ENCODE measurements at places on chromosomes 7 and 10.

DNA sequence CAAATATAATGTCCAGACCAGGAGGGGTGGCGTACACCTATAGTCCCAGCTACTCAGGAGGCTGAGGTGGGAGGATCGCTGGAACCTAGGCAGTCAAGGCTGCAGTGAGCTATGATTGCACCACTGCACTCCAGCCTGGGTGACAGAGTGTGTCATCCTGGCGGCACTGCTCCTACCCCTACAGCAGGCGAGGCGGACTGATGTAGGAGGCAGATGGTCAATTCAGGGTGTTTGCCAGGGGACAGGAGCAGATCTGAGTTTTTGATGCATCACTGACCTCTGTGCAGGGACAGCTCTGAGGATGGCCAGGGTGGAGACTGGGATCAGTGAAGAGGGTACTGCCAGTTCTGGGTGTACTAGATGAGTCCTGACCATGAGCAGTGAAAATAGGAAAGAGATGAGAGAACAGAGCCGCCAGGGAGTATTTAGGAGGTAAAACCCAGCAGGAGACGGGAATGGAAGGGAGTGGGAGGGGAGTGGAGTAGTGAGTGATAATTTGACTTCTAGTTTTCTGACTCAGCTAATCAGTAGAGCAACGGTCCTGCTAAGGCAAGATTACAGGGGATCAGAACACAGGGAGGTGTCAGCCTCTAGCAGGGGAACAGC, 75.3 kb downstream of the HIP1 start:
- DNase-seq: no peak

GRCh38 chr10:92763634-92764155, 73.9 kb downstream of the HHEX start:
- no peak for DNase-seq

DNA sequence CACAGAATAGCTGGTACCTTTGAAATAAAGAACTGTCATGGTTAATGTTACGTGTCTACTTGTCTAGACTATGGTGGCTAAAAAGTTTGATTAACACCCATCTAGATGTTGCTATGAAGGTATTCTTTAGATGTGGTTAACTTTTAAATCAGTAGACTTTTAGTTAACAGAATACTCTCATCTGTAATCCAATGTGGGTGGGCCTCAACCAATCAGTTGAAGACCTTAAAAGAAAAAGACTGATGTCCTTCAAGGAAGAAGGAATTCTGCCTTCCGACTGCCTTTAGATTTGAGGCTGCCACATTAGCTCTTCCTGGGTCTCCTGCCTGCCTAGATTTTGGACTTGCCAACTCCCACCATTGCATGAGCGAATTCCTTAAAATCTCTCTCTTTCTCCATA, 113.0 kb upstream of the CACUL1 start:
- no peak for DNase-seq

DNA sequence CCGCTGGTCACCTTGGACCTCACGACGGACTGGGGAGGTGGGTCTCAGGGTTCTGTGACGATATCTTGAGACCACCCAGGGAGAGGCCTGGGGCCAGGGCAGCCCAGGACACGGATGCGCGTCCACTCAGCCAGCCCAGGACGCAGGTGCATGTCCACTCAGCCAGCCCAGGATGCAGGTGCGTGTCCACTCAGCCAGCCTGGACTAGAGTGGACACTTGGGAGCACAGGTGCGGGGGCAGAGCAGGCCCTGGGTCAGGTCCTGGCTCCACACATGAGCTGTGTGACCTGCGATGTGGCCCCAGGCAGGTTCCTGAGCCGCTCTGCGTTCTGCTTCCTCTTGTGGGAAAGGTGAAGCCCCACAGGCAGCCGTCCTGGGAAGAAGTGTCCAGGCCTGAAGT, 22.2 kb downstream of the KNDC1 start:
- no peak for DNase-seq

GRCh38 chr10:74898201-74898976, 72.0 kb downstream of the KAT6B start:
- no peak for DNase-seq

DNA sequence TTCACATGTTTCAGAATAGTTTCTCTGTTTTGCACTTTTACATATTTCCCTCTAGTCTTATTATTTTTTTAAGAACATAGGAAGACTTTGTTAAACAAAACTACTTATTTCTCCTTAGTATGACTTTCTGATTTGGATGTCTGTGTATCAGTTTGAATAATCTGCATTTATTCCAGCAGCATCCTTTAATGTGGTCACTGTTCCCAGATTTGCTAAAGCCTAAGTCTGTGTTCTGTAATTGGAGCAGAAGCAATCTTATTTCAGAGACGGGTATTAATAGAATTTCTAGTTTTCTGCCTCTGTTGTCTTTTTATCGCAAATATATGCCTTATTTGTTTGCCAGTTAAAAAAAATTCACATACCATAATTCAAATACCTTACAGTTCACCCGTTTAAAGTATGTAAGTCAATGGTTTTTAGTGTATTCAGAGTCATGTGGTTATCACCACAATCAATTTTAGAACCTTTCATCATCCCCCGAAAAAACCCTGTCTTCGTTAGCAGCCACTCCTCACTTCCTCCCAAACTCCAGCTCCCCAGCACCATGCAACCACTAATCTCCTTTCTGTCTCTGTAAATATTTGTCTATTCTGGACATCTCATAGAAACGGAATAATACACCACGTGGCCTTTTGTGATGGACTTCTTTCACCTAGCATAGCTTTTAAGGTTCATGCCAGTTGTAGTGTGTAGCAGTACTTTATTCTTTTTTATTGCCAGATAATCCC, 58.7 kb downstream of the INPP5F start:
- no peak for DNase-seq

GRCh38 chr7:67522504-67522903, 525.9 kb downstream of the TYW1 start:
- no peak for DNase-seq

DNA sequence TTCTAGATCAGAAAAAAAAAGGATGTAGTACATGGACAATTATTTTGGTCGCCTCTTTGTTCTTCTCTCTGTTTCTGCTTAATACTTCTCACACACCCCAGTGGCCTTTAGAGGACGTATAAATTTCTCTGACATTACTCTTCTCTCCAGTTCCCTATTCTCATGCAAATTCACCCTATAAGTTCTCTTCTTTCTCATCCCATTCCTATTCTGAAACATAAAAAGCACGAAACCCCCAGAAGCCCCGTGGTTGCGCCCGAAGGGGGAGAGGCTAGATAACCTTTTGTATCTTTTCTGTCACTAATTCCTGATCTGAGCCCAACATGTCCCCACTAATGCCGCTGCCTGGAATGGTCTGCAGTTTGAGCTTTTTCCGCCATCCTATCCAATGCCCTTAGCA, 136.9 kb downstream of the SKIDA1 start:
- no peak for DNase-seq
